Activated T-cell treated with anti-CD3 and anti-CD28 coated beads, Interleukin-2, amount 50 U/mL, for 48 hours (primary cell): ENCODE measurements at places on chromosomes 12 and 14.

DNA sequence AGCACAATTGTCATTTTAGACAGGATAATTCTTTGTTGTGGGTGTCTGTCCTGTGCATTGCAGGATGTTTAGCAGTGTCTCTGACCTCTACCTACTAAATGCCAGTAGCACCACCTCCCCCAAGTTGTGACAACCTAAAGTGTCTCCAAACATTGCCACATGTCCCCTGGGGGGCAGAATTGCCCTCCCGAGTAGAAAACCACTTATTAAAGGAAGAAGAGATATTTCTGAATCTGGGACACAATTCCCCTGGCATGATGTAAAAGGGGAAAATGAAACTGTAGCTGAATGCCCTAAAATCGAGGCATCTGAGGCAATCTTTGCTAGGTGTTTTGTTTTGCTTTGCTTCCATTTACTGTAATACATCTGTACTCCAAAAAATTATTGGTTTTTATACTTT lies 116.8 kb upstream of the NAP1L1 start:
- DNase-seq = no peak

DNA sequence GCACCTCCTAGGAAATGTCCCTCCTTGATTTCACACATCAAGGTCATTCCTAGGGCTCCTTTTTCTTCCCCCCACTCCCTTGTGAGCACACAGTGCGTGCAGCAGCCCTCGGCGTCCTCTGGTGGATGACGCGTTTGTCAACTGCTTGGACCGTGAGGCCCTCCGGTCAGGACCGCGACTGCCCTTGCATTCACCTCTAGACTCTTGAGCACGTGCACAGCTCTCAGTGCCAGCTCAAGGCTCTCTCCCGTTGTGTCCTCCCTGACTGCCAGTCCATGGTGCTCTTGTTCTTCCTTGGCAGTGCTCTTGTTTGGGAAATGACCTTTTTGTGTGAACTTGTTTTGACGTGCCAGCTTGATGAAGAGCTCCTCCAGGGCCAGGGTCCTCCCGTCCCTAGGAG lies 67.9 kb downstream of the TSPAN9 start:
- DNase-seq = no peak

GRCh38 chr12:5038781-5039311 lies 4.8 kb upstream of the KCNA5 start:
- no peak for DNase-seq

GRCh38 chr14:91862417-91862816 lies 4.9 kb downstream of the TC2N start:
- DNase-seq = no peak

DNA sequence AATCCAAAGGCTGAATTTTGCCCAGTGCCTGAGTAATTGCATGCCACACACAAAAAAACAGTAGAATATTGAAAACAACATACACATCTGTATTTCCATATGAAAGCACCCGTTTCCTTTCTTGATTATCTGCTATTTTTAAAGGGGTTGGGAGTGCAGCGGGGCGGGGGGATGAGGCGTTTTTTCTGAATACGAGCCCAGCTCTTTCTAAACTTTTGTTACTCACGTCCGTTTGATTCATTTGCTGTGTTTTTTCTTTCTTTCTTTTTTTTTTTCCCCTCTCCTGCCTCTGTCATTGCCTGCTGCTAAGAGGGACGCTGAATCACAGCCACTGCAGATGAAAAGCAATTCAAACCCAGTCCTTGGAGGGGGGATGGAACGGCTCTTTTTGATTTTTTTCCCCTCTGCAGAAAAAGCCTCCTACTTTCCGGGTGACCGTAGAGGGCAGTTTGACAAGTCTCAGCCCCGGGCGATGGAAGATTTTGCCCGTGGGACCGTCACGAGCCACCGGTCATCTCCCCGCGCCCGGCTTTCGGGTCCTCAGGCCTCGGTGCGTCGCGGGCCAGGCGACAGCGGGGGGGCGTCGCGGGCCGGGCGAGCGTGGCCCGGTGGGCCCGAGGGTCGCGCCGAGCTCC lies 572 bp upstream of the RASSF8 start:
- DNase-seq = peak; percentile 28

DNA sequence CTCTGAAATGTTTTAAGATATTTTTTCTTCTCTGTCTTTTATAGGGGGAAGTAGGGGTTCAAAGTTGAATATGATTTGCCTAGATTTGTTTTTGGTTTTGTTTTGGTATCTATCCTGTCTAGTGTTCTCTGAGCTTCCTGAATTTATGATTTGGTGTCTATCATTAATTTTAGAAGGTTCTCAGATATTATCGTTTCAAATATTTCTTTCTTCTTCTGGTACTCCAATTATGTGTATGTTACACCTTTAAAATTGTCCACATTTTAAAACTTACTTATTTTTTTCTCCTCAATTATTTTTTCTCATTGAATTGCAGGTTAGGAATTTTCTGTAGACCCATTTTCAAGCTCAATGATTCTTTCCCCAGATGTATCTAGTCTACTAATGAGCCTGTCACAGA lies 13.8 kb upstream of the DCN start:
- no peak for DNase-seq

DNA sequence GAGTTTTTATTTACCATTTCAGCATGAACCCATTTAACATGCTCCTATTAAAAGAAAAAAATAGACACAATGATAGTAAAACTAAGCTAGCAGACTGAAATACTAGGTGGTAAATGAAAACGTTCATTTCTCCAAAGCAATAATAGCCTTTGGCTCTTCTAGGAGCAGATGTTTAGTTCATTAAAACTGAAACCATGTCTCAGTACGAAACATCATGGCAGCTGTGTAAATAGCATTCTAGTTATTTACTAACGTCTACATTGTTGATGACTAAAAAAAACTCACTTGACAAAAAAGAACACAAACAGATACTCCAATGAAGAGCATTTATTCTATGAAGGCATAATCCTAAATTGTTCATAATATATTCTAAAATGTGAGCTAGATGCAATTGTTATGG lies 17.9 kb downstream of the RECQL start:
- no peak for DNase-seq

- DNase-seq = no peak
These were observed 42.4 kb downstream of the LRRC74A start for GRCh38 chr14:76868454-76869170.

DNA sequence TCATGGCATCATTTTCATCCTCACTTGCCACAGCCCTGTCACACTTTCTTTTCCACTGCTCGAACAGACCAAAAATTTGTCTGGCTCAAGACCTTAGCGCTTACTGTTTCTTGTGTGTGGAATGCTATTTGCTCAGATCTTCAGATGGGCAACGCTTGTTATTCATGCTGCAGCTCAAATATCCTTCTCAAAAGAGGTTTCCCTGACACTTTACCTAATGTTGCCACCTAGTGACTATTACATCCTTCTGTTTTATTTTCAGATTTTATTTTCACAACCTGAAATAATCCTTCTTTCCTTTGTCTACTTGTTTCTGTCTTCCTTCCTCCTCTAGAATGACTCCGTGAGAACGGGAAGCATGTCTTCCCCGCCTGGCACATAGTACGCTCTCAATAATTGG lies 5.6 kb downstream of the FBXO33 start:
- DNase-seq = no peak

GRCh38 chr14:55200651-55201050 lies 9.3 kb upstream of the DLGAP5 start:
- DNase-seq = no peak

GRCh38 chr12:115313929-115314328 lies 630.0 kb upstream of the TBX3 start:
- DNase-seq = no peak

DNA sequence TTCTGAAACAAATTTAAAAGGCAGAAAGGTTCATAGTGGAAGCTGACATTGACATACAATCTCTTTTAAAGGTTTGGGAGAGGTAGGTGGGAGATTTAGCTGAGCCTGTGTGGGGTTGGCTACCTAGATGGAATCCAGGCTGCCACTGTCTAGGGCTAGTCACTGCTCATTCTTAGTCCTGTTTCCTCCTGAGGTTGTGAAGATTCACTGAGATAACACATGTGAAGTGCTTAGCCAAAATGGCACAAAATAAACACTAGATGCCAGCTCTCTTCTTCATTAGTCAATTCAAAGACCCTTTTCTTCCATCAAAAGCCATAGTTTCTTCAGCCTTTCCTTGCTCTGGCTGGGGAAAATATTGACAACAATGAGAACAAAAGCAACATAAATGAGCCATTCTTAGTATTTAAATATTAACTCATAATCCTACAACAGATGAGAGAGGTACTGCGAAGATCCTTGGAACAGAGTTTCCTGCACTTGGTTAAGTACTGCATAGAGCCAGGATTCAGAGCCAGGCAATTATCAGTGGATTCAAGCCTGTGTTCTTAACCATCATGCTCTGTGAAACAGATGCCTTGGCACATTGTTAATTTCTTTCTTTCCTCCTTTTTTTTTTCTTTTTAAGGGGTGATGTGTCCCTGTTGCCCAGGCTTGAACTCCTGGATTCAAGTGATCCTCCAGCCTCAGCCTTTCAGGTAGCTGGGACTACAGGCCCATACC lies 3.5 kb downstream of the MYF6 start:
- DNase-seq = no peak

DNA sequence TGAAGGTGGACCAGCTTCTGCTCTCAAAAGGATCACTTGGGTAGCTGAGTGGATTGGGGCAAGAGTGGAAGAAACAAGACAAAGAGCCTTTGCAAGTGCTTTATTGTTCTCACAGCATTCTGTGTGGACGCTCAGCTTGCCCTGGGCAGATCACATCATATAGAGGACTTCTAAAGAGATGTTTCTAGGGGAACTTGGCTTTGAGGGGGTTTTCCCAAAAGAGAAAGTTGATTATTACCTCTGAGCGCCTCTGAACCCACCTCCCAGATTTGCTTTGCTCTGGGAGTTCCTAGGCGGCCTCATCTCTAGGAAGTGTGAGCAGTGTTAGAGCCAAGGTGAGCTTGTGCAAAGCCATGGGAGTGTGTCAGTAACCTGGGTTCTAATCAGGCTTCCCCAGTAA lies 81.7 kb downstream of the RIN3 start:
- DNase-seq = no peak

DNA sequence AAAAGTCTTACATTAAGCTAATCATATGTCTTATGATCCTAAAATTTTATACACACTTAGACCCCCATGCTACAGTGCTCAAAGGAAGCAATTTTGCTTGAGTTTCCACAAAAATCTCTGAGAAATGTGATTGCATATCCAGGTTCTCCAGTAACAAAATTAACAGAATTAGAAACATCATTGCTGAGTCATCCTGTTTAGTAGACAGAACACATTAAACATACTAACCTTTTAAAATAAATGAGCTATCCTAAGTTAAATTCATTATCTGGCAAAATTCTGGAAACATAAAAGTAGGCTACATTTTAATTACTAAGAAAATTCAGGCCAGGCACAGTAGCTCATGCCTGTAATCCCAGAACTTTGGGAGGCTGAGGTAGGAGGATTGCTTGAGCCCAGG lies 94.7 kb downstream of the DENND5B start:
- DNase-seq = no peak
